Right hindlimb (tissue), 1 donor: ENCODE measurements at places on chromosomes 11 and 22.

GRCh38 chr11:133515107-133515506 is 17.2 kb downstream of the OPCML start:
- no peak for DNase-seq

GRCh38 chr11:12797996-12798395 is 123.8 kb downstream of the TEAD1 start:
- no peak for DNase-seq

DNA sequence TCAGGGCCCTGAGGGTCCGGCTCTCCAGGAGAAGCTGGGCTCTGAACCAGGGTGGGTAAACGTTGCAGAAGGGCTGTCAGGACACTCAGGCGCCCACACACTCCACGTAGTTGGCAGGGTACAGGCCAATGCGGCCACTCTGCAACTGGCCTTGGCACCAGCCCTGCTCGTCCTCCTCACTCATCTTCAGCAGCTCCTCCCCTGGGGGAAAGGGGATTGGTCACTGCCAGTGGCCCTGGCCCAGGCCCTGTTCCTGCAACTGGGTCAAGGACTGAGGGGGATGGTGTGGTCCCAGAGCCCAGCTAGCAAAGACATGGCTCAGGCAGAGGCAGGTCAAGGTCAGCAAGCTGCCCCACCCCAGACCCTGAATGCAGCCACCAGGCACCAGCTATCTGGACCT is 1.2 kb upstream of the ARFGAP2 start:
- DNase-seq = no peak

DNA sequence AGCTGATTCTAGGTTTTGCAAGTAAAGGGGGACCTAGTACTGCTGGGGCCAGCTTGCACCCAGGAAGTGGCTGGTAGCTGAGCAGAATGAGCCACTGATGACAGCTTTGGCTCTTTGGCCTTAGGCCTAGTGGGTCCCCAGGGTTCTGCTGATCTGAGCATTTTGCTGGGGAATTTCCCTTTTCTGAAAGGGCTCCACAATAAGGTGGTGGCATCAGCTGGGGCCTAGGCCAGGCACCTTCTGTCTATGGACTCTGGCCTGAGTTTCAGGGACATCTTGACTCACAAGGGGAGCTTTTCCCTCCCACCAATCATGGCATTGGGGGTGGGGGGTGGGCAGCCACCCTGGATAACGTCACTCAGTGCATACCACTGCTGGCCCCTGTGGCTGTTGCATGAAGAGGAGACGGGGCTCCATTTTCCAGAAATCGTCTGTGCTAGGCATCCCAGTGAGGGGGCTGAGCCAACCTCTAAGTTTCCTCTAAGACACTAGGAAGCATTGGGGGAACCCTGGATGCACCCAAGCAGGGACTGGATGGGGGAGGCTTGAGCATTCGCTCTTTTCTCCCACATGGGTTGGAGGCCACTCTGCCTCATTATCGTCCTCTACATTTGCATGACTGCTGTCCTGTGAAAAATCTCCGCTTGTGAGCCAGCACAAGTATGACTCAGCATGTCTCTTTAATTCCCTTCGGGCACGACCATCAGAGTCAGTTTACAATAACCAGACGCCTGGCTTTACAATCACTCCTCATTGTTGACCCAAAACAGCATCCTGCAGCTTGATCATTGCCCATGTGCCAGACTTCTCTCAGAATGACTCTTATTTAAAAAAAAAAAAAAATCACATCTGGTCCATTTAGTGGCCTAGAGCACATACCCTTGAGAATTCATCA is 145.0 kb upstream of the THY1 start:
- peak; percentile 48 for DNase-seq

GRCh38 chr11:15547685-15548084 is 433.0 kb downstream of the INSC start:
- DNase-seq = no peak

- DNase-seq = no peak
Measured at GRCh38 chr11:41099654-41100053, 359.8 kb downstream of the LRRC4C start.

DNA sequence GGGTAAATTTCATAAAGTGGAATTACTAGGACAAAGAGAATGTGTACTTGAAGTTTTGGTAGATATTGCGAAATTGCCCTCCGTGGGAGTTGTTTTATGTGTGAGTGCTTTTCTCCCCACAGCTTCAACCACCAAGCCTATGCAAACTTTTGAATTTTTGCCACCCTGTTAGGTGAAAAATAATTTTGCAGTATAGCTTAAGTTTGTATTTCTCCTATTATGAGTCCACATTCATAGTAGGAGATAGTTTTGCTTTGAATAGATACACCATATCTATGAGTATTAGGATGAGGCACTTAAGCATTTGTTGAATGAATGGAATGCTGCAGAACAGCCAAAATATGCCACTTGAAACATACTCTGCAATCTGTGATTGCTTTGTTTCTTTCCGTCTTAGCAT is 43.6 kb downstream of the UVRAG start:
- no peak for DNase-seq

DNA sequence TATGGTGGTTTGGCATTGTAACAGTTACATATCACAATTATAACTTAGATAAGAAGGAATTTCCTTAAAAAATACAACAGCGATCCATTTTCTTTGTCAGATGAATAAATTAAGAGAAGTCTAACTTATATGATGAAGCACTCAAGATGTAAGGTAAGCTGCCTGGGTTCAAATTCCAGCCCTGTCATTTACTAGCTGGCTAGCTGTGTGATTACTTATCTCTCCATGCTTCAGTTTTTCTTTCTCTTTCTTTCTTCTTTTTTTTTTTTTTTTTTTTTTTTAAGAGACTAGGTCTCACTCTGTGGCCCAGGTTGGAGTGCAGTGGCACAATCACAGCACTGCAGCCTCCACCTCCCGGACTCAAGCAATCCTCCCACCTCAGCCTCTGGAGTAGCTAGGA is 22.2 kb upstream of the LDHA start:
- no peak for DNase-seq

- DNase-seq = no peak
Measured at GRCh38 chr11:13287681-13288080, 10.1 kb downstream of the BMAL1 start.

- no peak for DNase-seq
Measured at GRCh38 chr22:24095826-24096757, 85.0 kb downstream of the CABIN1 start.

DNA sequence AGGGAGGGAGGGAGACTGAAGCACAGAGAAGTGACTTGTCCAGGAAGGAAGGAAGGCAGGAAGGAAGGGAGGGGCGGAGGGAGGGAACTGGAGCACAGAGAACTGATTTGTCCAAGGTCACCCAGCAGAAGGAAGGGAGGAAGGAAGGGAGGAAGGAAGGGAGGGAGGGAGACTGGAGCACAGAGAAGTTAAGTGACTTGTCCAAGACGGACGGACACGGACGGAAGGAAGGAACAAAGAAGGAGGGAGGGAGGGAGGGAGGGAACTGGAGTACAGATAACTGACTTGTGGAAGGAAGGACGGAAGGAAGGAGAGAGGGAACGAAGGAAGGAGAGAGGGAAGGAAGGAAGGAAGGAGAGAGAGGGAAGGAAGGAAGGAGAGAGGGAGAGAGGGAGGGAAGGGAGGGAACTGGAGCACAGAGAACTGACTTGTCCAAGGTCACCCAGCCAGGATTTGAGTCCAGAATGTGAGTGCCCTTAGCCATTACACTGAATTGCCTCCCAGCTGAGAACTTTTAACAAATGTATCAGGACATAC is 1.5 kb downstream of the SLC35F2 start:
- no peak for DNase-seq

- no peak for DNase-seq
Measured at GRCh38 chr11:128711136-128711535, 17.3 kb downstream of the FLI1 start.

GRCh38 chr22:30280505-30280904 is 8.8 kb downstream of the CASTOR1 start:
- no peak for DNase-seq

- no peak for DNase-seq
Measured at GRCh38 chr11:131897956-131898355, 527.5 kb downstream of the NTM start.

GRCh38 chr22:36540867-36541642 is 12.1 kb upstream of the EIF3D start:
- no peak for DNase-seq

DNA sequence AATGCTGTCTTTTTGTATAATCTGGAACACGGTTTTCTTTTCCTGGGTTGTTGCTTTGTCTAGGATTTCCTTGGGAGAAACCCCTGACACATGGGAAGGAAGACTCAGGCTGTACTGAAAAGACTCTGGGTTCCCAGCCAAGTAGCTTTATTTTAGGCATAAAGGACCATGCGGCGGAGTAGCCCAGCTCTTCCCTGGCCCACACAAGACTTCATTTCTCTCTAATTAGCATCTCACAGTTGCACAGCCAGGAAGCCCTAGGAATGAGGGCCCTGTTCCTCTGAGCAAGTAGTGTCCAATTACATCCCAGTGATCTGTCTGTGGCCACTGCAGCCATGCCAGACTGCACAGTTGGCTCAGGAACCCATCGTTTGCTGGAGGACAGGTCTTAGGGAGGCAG is 319.5 kb downstream of the TENM4 start:
- DNase-seq = peak; percentile 51

DNA sequence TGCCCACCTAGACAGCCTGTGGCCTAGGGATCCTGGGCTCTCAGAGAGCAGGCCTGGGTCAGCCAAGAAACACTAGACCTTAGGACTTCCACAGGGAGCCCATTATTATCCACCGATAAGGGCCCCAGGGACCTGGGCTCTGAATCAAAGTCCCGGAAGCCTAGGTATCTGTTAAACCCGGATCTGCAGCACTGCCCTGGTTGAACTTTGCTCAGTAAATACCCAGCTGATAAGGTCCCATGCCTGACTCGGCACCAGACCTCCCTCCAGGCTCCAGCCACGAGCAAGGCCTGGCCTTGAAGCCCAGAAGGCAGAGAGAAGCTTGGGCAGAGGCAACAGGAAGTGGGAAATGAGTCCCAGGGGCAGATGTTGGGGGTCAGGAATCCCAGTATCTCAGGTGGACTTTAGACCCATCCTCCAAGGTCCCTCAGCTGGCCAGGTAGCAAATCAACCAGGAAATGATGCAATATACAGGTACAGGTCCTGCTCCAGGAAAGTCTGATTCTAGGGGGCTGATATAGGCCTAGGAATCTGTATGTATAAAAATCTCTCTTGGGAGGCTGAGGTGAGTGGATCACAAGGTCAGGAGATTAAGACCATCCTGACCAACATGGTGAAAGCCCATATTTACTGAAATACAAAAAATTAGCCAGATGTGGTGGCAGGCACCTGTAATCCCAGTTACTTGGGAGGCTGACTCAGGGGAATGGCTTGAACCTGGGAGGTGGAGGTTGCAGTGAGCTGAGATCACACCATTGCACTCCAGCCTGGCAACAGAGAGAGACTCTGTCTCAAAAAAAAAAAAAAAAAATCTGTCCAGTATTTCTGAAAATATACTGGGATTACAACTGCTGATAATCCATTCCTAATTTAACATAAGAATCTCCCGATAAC is 18.7 kb downstream of the POU2AF1 start:
- DNase-seq = no peak

- DNase-seq = no peak
Measured at GRCh38 chr11:102457865-102458264, 5.3 kb upstream of the TMEM123 start.

DNA sequence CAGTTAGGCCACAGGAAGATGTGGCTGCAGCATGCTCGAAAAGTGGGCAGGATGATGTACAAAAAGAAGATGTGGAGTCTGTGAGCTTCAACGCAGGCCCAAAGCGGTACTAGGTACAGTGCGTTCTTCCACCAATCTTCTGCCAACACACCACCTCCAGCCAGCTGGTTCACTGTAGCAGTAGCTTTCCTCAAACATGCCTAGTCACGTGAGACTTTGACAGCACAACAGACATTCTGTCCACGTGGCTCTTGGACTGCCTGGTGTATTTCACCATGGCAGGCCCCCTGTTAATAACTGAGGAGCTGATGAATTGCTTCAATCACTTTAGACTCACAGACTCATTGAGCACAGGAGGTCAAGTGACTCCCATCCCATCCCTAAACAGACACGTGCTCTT is 14.1 kb downstream of the SYN3 start:
- DNase-seq = no peak

- DNase-seq = no peak
Measured at GRCh38 chr22:36425977-36426523, 38.3 kb upstream of the MYH9 start.

- DNase-seq = no peak
Measured at GRCh38 chr11:18775492-18776292, 15.9 kb downstream of the PTPN5 start.

DNA sequence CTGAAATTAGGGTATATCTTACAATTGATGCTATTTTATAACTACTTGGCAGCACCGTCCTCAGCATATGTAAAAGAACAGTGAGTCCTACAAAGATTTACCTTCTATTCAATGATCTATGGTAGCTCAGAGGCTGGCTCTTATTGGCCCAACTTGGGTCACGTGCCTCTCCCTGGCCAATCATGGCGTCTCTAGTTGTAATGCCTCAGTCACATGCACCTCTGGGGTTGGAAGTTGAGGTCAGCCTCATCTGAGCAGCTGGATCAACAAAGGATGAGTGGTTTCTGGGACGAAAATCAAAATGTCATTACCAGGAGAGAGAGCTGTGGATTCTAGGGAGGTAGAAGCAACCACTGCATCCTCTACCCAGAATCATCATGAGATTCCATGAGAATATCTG is 22.9 kb upstream of the ASPHD2 start:
- no peak for DNase-seq

DNA sequence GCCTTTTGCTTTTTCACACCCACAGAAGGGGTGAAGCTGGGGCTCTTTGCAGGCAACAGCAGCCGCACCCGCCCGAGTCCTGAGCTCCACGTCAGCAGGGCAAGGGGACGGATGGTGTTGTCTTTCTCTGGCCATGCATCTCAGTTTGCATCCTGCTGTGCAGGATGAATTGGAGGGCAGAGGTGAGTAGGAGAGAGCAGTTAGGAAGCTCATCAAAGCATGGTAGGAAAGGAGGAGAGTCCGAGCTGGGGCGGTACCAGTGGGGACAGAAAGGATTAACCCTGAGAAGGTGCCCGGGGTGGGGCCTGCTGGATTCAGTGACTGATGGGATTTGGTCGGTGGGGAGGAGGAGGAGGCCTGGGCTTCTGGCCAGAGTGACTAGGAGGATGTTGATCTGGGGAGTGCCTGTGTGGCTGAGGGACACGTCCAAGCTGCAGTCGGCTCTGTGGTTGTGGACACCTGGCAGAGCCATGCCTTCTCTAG is 14.6 kb downstream of the FAM83F start:
- DNase-seq = no peak

GRCh38 chr11:110712659-110713448 is 617 bp upstream of the ARHGAP20 start:
- peak; percentile 66 for DNase-seq

- no peak for DNase-seq
Measured at GRCh38 chr22:47248925-47249324, 486.5 kb downstream of the TBC1D22A start.
